ENCODE measurements at places on chromosomes 3 and 15.
A peak's percentile ranks its signal among the peaks of the same experiment; 100 is the strongest.

DNA sequence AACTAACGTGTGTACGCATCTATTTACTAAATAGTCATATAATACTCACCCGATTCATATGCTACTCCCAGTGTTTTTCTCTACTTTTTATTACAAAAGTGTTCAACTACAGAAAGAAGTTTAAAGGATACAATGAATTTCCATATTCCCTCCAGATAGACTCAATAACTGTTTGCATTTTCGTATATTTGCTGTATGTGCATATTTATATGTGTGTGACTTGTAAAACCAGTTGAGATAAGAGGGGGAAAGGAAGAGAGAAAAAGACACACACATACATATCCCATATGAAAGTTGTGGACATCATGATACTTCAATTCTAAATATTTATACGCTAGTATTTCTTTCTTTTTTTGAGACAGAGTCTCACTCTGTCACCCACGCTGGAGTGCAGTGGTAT lies 14.1 kb downstream of the LIPC start:
- DNase-seq: no peak

- DNase-seq: no peak
These were observed 66.1 kb upstream of the GALNT15 start for GRCh38 chr3:16108424-16108823.

DNA sequence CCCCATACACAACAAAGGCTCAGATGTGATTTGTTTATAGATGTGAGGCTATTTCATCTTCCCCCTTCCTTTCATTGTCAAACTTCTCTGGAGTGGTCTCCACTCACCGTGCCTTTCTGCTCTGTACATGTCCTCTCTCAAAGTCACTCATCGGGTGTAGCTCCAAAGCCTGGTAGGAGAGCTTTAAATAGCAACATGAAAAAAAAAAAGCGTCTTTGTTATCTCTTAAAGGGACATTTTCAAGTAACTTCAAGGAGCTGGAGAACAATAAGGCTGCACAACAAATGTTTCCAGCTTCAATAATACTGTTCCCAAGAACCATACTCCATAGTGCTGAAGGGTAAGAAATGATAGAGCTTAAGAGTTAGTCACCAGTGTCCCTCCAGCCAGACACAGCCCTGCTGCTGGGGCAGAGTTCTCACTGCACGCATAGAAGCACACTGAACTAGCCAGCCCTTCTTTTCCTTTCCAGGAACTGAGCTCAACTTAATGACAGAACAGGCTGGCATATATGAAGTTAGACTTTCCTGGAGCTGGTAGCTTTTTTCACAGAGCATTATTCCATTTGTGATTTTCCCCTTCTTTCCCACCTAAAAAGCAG lies 8.1 kb downstream of the FBXO40 start:
- DNase-seq: no peak

- DNase-seq: no peak
These were observed 15.0 kb upstream of the EHD4 start for GRCh38 chr15:41987246-41987924.

DNA sequence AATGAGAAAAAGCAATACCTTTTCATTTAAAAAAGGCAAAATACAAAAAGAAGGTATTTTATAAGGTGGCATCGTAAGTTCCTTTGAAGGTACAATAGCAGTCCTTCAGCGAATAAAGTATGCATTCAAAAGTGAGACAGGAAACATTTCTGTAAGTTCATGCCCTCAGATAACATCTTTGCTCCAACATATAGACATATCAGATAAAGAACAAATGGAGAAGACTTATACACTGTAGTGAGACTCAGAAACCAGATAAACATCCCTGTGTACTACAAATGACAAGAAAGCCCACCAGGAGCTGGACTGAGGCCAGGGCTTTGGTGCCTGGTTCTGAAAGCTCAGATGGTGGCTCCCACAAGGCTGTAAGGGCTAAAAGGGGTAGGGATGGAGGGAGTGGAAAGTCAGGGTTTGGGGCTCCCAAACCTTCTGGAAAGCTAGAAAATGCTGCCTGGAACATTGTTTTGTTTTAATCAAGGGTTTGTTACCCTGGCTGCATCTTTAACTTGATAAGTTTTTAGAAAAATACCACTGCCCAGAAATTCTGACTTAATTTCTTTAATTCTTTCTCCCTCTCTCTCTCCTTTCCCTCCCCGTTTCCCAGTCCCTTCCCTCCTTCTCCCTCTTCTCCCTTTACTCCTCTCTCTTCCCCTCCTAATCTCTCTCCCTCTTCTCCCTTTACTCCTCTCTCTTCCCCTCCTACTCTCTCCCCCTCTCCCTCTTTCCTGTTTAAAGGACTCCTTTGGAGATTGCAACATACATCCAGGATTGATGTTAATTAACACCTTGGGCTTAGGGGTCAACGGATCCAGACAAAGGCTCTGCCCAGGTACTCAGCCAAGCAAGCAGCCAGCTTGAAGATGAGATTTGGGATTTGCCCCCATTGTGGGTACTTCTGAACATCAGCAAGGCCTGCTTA lies 126.1 kb downstream of the AQP9 start:
- DNase-seq: no peak

GRCh38 chr3:132326251-132326650 lies 9.0 kb downstream of the ACP3 start:
- no peak for DNase-seq

DNA sequence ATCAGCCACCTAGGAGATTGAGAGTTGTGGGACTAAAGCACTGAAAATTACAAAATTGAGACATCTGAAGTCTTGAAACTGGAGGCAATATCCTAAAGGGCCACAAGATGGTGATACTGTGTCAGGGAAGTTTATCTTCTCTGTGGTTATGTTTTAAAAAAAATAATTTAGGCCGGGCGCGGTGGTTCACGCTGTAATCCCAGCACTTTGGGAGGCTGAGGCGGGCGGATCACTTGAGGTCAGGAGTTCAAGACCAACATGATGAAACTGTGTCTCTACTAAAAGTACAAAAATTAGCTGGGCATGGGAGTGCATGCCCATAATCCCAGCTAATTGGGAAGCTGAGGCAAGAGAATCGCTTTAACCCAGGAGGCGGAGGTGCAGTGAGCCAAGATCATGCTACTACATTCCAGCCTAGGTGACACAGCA lies 17.9 kb upstream of the NIT2 start:
- DNase-seq: peak; percentile 39

GRCh38 chr15:75760704-75761435 lies 48.2 kb upstream of the CSPG4 start:
- DNase-seq: no peak

GRCh38 chr3:132554437-132554836 lies 42.6 kb upstream of the ACKR4 start:
- DNase-seq: peak; percentile 70

DNA sequence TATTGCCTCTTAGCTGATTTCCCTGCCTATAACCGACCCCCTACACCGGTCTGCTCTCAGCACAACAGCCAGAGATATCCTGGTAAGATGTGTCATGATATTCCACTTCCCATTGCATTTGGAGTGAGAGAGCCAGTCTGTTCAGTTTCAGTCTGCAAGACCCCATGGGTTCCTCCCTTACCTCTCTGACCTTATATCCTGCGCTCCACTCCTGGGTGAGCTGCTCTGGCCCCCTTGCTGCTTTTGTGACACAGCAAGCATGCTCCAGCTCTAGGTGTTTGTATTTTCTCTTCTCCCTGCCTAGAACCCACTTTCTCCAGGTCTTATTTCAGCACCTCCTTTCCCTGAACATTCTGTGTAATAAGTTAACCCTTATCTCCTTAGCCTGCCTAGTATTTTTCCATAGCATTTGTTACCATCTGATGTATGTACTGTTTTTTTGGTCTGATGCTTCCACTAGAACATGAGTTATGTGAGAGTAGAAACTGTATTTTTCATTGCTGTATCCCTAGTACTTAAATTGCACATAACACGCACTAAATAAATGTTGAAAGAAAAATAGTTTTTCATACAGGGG lies 44.2 kb downstream of the CMTM8 start:
- DNase-seq: no peak

DNA sequence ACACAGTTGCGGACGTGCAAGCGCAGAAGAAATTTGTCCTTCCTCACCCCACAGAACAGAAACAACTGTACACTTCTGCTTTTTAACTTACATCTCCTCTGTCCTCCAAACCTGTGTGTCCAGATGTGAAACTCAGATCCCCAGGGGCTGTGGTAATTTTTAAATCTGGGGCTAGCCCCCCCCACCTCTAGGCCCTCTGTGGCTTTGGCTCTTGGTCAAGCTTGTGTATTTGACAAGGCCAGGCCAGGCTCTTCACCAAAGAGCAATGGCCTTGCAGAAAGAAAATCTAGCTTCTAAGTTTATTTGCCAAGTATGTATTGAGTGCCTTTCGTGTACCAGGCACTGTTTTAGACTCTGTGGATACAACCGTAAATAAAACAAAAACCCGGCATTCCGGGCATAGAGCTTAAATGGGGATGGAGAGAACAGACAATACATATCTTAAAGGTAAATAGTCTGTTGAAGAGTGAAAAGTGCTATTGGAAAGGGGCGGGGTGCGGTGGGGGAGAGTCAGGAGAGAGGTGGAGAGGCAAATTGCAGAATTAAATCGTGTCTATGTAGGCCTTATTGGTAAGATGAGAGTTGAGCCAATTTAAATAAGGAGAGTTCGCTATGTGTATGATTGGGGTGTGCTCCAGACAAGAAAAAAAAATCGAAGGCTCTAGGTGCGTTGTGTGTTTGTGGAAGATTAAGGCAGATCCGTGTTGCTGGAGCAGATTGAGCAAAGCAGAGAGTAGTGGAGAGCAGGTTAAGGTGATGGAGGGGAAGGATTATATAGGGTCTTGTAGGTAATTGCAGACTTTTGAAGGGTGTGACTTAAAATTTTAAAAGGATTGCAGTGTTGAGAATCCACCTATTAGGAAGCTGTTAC lies 781 bp upstream of the DPH6 start:
- DNase-seq: no peak

DNA sequence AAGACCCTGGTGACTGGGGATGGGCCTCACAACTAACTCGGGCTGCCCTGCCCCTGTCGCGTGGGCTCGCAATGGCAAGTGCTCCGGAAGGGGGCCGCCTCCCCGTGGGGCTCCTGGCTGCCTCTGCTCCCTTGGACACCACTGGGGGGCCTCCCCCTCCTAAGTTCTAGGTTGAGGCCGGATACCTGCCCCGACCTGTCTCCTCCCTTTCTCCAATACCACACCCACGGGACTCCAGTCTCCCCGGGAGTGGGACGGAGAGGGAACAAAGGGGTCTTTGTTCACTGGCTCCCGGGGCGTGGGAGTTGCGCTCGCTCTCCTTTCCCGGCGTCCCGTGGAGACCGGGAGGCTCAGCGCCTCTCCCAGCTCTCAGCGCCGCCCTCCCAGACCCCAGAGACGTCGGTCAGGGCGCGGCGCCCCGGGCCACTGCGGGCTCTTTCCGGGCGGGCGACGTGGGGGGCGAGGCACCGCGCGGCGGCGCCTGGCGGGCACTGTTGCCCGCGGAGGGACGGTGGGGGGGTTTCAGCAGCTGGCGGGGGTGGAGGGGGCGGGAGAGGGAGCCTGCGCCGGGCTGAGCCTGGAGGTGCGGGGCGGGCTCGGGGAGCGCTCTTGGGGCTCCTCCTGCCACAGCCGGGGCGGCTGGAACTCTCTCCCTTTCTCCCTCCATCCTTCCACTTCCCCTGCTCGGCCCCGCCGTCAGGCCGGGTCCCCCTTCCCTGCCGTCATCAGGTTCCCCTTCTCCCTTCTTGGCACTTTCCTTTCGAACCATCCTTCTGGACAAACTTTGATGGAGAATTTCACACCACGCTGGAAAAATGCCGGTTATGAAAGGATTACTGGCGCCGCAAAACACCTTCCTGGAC lies at the start of gene KCNH8:
Gene KCNH8 (plus strand): TSS at position 606 of the 863 bp plus-strand sequence. CDS start 210 bp downstream, at position 816.
- peak; percentile 79 for DNase-seq

GRCh38 chr3:125310623-125311081 lies 64.5 kb downstream of the ZNF148 start:
- DNase-seq: no peak
